DMS53 (cell line): ENCODE measurements at places on chromosomes 1 and 21.

GRCh38 chr1:84208935-84209334, 64.9 kb downstream of the PRKACB start:
- DNase-seq: no peak

DNA sequence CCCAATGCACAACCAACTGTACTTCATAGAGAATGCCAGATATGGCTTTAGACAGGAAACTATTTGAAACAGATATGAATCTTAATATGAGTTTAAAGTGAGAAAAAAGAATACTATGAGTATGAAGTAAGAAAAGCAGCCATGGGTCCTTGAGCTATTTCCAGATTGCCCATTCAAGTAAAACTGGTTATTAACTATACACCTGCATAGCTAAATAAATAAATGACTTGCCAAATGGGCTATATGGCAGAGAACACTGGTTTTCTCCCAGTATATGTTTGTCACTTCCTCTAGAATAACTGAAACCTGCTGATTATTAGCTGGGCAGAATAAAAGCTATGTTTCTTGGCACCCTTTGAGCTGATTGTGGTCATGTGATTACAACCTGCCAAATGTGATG, 17.0 kb upstream of the CD1C start:
- DNase-seq: peak; percentile 20

- peak; percentile 53 for DNase-seq
Observed at GRCh38 chr1:236381565-236382158, 12.4 kb upstream of the EDARADD start.

DNA sequence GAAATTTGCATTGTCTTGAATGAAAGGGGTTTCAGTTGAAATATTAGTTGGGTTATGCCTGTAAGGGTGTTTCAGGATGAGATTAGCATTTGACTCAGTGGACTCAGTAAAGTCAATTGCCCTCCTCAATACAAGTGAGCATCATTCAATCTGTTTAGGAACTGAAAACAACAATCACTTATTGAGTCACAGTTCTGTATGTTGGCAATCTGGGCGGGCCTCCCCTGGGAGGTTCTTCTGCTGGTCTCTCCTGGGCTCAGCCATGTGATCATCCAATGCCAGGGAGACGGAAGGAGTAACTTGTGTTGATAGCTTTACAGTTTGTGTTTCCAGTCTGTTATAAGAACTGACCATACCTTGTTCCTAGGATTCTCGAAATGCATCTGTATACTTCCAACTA, 262.9 kb upstream of the RUNX1 start:
- DNase-seq: no peak

DNA sequence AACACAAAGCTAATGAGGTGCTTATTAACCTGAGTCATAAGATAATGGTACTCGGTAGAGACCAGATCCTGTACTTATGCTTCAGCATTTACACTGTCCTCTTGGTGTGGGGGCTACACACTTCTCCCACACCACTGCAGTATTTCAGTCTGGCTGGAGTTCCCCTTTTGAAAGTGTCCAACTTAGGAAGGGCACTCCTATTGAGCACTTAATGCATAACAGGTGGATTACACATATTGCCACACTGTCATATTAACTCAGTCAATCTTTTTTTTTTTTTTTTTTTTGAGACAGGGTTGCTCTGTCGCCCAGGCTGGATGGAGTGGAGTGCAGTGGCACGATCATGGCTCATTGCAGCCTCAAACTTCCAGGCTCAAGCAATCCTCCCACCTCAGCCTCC, 1.5 kb downstream of the GPATCH4 start:
- DNase-seq: peak; percentile 70

DNA sequence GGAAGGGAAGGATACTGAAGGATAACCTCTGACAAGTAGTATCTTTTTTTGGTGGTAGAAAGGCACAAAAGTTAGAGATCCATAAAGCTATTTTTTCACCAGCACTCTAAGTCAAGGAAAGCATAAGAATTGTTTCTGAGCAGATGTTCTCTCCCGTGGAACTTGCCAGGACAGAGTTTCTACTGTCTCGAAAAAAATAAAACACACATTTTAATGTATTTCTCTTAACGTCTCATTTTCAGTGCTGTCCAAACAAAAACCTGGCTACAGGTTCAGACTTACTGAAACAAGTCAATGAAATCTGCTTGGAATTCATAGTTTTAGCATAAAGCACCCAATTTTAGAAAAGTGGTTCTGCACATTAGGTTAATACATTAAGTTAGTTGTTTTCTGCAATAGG, 338.3 kb downstream of the LTN1 start:
- no peak for DNase-seq

DNA sequence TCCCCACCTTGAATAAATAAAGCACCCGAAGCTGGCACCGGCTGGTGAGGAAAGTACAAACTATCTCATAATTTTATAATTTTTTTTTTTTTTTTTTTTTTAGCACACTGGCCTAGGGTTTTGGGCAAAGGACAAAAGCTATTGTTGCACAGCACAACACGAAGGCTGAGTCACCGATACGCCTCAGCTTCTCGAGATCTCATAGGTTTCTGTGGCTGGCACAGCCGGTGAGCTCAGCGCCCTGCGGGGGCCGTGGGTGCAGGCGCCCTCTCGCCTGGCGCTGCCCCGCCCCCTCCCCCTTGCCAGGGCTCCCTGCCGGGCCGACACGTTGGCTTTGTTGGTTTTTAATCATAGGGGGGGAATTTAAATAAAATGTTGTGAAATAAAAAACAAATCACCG, 17.2 kb downstream of the CASZ1 start:
- peak; percentile 93 for DNase-seq

GRCh38 chr1:247517795-247518612, 18.2 kb downstream of the OR2C3 start:
- peak; percentile 81 for DNase-seq

DNA sequence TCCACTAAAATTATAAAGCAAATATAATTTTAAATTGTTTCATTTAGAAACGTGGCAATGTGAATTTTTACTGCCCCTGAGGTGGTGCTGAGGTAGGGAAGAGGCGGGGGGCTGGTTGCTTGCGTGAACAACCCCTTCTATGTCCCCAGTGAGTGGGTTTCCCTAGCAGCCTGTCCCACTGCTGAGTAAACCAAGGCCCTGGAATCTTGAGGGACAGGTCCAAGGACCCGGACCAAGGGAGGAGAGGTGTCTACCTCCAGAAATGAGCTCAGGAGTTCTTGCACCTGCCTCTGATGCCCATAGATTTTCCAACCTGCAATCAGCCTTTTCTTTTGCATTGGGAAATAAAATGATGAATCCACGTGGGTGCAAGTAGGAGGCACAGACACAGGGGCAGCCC, 649 bp upstream of the LDLRAD1 start:
- DNase-seq: no peak

GRCh38 chr21:45575993-45576837, 34.0 kb upstream of the SLC19A1 start:
- no peak for DNase-seq

DNA sequence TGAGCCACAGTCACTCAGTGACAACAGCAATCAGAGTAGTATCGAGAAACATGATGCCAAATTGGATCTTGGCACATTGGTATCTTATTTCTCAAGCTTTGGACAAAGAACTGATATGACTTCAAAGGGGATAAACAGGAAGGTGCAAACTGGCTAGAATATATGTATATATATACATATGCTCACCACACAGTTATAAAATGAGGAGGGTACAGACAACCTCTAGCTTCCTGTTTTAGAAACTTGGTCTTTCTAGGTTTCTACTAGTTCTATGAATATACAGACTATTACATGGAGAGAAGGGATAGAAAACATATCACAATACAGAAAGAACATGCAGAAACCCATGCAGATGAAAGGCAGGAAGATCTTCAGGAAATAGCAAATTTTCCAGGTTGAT, 292.1 kb upstream of the SNX7 start:
- no peak for DNase-seq

DNA sequence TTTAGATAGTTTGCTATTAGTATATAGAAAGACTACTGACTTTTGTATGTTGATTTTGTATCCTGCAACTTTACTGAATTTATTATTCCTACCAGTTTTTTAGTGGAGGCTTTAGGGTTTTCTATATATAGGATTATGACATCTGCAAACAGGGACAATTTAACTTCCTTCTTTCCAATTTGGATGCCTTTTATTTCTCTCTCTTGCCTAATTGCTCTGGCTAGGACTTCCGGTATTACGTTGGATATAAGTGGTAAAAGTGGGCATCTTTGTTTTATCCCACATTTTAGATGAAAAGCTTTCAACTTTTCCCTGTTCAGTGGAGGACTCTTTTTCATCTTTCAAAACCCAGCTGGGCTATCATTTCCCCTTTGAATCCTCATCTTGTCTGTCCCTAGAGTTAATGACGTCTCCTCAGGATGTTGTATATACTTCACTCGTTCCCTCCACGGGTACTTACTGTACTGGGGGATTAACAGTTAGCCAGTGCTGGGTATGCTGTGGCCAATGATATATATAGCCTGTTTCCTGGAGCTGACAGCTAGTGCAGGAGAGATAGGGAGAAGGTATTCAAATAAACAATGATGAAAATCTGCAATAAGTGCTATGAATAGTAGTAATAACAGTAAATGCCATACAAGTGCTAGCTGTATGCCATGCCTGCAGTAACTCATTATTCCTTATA, 9.8 kb downstream of the ACOT11 start:
- DNase-seq: no peak

DNA sequence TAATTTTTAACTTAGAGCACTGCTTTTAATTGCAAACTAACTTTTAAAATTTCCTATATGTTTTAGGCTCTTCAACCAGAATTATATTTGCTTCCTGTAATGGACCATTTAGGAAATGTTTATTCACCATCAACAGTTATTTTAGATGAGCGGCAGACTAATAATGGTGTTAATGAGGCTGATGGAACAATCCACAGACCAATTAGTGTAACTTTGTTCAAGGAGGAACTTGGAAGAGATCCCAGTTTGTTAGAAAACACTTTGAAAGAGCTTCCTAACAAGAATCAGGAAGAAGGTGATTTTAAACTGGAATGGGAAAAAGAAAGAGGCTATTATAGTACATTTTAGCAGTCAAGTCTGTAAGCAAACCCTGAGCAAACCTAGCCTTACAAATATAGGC, 19.4 kb upstream of the GNG5 start:
- DNase-seq: no peak

DNA sequence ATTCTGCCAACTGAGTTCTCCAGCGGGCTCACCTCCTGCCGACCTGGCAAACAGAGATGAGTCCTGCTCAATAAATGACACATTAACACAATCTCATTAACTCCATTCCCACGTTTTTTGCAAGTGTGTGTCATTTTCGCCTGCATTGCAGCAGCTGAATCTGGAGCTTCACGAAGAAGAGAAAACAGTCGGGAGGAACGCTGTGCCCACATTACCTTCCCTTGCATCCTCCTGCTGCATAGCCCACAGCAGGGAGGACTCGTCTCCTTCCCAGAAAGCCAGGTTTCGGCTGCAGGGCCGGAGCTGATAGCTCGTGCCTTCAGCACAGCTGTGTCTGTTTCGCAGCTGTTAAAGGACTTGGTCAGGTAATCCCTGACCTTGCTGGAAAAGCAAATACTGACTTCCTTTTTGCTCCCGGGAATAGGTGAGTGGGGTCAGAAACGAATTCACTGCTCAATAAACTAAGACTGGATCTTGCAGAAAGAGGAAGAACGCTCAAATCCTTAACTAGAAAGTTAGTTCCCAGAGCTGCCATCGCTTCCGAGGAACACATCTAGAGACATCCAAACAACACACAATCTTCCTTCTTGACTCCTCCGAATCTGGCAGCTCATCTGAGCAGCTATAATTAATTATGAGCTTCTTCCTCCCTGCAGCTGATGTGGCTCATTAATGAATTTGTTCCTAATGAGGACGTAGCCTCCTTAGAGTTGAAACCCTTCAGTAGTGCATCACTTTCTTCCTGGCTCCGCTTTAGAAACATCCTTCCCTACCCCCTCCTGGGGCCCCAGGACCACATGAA, 33.0 kb downstream of the KANK4 start:
- DNase-seq: peak; percentile 70

- DNase-seq: peak; percentile 6
Observed at GRCh38 chr1:216325336-216325735, 97.9 kb downstream of the USH2A start.

GRCh38 chr1:42777852-42778251, 6.9 kb upstream of the TMEM269 start:
- DNase-seq: peak; percentile 72

DNA sequence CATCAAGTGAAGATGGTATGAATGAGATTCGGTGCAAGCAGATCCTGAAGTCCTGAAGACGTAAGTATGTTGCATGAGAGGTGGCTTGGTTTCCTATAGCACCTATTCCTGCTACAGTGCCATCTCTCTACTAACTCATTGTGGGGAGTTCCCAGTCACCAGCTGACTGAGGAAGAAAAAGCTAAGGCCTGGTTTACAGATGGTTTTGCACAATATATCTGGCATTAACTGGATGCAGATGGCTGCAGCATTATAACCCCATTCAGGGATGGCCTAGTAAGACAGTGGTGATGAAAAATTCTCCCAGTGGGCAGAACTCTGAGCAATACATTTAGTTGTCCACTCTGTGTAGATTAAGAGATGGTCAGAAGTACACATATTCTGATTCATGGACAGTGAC, 36.7 kb downstream of the RTCA start:
- no peak for DNase-seq

DNA sequence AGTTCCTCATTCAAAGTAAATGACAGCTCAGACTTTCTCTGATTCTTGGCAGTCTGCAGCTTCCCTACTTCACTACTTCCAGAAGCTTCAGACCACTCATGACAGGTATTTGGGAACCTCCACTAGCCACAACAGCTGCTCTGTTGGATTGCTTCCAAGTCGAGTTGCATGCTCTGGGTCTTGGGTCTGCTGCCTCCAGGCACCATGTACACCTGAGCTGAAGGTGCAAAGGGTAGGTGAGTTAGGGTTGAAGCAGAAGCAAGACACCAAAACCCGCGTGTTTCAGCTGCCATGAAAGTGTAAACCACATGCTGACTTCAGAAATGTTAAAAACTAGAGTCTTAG, 62.7 kb downstream of the ZNF684 start:
- no peak for DNase-seq

GRCh38 chr1:112565800-112566199, 53.1 kb downstream of the ST7L start:
- DNase-seq: no peak

- DNase-seq: peak; percentile 67
Observed at GRCh38 chr1:241518476-241519307, 863 bp downstream of the FH start.

DNA sequence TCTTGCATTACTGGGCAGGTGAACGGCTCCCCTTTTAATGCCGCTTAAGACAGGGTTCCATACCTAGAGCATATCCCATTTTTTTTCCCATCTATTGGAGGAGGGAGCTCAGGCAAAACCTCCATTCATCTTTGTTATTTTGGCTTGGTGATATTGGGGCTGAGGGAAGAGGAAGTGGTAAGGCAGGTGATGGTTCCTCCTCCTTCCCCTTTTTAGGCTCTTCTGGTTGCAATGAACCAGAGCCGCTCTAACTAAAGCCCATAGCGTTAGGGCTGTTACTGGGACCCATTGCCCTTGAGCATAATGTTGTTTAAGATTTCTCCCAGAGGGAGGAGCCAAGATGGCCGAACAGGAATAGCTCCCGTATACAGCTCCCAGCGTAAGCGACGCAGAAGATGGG, 21.1 kb downstream of the PYHIN1 start:
- DNase-seq: peak; percentile 77

- no peak for DNase-seq
Observed at GRCh38 chr1:116003823-116004222, 27.5 kb downstream of the SLC22A15 start.
